GM10248 (cell line): ENCODE measurements at places on chromosomes 3 and 15.

DNA sequence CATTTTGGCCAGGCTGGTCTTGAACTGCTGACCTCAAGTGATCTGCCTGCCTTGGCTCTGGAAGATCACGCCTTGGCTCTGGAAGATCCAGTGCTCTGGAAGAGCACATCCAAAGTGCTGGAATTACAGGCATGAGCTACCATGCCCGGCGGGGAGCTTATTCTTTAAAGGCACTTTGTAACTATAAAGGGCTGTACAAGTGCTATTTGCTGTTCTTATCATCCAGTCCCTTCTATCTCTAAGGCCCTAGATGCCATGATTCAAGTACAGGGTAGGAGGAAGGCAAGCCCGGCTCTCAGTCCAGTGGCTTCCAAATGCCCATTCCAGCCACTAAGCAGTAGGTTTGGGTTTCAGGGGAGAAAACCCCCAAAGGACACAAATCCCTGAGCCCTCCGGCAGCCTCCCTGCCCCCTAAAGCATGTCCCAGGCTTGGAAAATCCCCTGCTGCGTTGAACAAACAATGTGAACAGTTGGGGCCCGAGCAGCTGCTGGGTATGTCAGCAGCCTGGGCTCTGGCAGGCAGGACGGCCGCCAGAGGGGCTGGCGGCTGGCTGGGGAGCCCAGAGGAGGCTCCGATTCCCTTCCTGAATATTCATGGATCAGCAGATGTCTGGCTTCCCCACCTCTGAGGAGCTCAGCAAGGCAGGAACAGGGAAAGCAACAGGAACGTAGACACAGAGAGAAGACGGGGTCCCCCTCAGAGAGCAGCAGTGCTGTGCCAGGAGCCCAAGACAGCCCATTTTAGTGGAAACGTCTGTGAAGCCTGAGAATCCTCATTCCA, 7.7 kb downstream of the IGDCC4 start:
- DNase-seq = no peak

GRCh38 chr3:81492040-81492439, 269.4 kb downstream of the GBE1 start:
- no peak for DNase-seq

DNA sequence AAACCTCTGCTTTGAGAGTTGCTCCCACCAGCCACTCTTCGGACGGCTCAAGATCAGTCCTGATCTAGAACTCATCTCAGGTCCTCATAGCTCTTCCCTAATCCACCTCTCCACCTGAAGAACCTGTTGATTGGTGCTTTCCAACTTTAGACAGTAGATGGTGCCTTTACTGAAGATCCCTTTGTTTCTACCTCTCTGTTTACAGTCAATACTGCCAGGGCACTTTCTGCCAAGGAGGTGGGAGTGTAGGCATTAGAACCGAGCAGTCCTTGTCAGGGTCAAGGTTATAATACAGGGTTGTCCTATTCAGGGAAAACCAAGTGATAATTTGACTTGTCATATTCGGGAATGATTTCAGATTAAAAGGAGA, 1.2 kb downstream of the CGNL1 start:
- no peak for DNase-seq

GRCh38 chr15:59814409-59814808, 125.3 kb upstream of the BNIP2 start:
- DNase-seq = no peak

DNA sequence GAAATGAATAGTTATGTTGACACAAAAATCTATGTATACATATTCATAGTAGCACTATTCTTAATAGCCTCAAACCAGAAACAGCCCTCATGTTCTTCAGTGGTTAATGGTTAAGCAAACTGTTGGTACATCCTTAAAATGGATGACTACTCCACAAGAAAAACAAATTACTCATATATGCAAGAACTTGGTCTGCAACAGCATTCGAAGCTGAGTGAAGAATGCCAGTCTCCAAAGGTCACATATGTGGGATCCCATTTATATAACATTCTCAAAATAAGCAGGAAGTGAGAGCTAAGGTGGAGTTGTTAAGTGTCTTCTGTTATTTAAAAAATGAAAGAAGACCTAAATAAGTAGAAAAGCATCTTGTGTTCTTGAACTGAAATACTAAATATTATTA, 365.7 kb downstream of the GABRG3 start:
- DNase-seq = no peak
